ENCODE measurements at places on chromosomes 7 and 10. TPM values are rescaled to one million over a fixed set of nuclear protein-coding genes. Genes with fewer than 3 reads are reported as not detected.

Gene GBX1
- not detected for total RNA-seq

Gene ABCC2
- total RNA-seq: 1.5 TPM

Gene ZPBP
- total RNA-seq: not detected

Gene C10orf62
- total RNA-seq: not detected

Gene TMEM236
- total RNA-seq: 0.11 TPM

Gene TRPV5
- total RNA-seq: not detected

- no peak overlapping the region for H3K4me3 ChIP-seq
- DNase-seq: no peak
- no peak overlapping the region for H3K27ac ChIP-seq
- no peaks in the 10 kb centered on the region for H3K36me3 ChIP-seq
- no peaks in the 10 kb centered on the region for H3K27me3 ChIP-seq
Observed at GRCh38 chr7:133863362-133864061, 263.6 kb upstream of the LRGUK start.

- peak overlapping the region; percentile 99 for H3K27ac ChIP-seq
- H3K4me1 ChIP-seq: peaks cover 74% of the 10 kb centered on the region
- peaks cover 42% of the 10 kb centered on the region for H3K36me3 ChIP-seq
- no peaks in the 10 kb centered on the region for H3K27me3 ChIP-seq
- DNase-seq: peak; percentile 86
- peak overlapping the region; percentile 64 for H3K4me3 ChIP-seq
Observed at GRCh38 chr10:7045891-7046599, 364.8 kb downstream of the SFMBT2 start.

DNA sequence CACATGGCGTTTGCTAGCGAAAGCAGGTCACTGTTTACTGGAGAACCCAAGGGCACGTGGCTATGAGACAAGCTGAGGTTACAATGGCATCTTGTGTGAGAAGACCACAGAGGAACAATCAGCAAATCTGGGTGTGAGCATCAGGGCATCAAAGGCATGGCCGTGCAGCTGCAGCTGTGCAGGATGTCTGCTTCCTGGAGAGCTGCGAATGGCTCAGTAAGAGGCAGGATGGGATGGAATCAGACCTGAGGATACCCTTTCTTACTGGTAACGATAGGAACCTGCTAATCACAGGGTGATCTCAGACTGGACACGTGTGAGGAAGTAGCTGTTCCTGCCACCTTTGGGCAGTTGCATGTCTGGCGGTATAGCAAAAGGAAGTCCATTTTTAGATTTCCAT, 119.5 kb downstream of the RNF216 start:
- H3K27ac ChIP-seq: no peak overlapping the region
- peak overlapping the region; percentile 6 for H3K4me3 ChIP-seq
- peaks cover 24% of the 10 kb centered on the region for H3K4me1 ChIP-seq

DNA sequence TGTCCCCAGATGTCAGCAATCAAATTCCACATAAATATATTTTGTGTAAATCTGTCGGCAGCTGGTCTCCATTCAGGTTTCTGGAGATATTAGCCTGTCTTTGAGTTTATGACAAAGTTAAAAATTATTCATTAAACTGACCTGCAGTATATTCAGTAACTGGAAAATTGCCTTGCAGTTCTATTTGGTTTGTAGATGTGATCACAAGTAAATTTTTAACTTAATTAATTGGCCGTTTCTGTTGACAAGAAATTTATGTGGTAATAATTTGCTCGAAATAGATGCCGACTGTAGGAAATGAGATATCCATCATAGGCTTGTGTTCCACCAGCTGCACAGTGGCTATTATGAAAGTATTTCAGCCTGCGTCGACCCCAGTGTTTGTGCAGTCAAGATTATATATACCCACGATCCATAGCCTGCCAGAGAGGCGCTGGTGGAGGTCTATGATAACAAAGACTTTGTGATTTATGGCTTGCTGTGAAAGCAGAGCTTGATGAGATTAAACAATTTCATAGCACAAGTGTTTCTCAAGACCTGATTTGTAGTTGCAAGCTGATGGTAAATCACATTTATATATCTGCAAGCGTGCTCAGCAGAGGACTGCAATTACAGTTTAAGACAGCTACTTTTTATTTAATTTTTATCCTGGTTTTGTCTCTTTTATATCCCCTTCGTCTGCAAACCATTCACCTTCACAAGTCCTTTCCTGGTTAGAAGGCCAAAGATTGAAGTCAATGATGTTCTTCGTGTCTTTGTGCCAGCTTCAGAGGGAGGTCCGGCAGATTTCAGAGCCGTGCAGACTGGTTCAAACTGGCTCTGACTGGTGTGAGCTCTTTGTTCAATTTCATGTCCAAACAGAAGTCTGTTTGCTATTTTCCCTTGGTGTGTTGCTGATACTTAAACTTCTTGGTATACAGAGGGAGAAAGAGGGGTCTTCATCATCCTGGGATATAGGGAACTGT, 850.9 kb downstream of the LRMDA start:
- no peak for DNase-seq
- H3K4me3 ChIP-seq: no peak overlapping the region
- peaks cover 7% of the 10 kb centered on the region for H3K27me3 ChIP-seq
- peaks cover 4% of the 10 kb centered on the region for H3K36me3 ChIP-seq
- no peak overlapping the region for H3K27ac ChIP-seq

- H3K4me3 ChIP-seq: no peak overlapping the region
- peaks cover 12% of the 10 kb centered on the region for H3K27me3 ChIP-seq
- no peak overlapping the region for H3K27ac ChIP-seq
- no peaks in the 10 kb centered on the region for H3K4me1 ChIP-seq
- DNase-seq: no peak
Observed at GRCh38 chr10:22959292-22959691, 31.4 kb downstream of the ARMC3 start.

DNA sequence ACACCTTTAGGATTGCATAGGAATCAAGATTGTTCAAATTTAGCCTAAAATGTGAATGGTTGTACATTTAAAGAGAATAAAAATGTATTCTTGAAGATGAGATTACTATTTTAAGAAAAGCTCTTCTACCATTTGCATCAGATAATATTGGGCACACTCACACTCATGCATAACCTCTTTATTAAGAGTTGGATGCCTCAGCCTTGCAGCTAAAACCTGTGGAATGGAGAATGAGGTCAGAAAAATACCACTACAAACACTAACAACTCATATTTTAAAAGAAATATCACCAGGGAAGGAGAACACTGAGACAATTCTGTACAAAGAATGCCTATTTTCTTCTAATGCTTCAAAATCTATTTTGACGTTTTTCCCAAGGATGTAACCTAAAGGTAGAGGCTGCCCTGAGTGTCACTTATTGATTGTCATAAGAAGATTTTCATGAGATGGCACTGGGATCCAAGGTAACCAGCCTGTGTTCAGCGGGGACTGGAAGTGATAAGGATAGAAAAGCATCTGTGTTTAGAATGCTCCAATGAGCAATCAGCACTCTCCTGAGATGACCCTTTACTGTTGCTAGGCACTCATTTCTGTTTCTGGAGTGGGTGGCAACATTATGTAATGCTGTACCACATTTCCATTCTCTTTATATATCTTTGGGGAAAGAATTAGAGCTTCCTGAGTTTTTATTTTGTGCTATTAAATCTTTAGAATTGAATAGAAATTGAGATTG, 26.6 kb downstream of the REEP3 start:
- H3K4me3 ChIP-seq: no peak overlapping the region
- no peaks in the 10 kb centered on the region for H3K27me3 ChIP-seq
- no peak for DNase-seq
- H3K4me1 ChIP-seq: peaks cover 10% of the 10 kb centered on the region
- H3K27ac ChIP-seq: no peak overlapping the region

- H3K27me3 ChIP-seq: peaks cover 53% of the 10 kb centered on the region
- DNase-seq: no peak
- no peak overlapping the region for H3K4me3 ChIP-seq
Observed at GRCh38 chr10:96346295-96346694, 12.5 kb downstream of the OPALIN start.

GRCh38 chr7:125098377-125098970, 168.8 kb upstream of the POT1 start:
- H3K27ac ChIP-seq: no peak overlapping the region
- H3K27me3 ChIP-seq: no peaks in the 10 kb centered on the region
- no peak overlapping the region for H3K4me3 ChIP-seq

DNA sequence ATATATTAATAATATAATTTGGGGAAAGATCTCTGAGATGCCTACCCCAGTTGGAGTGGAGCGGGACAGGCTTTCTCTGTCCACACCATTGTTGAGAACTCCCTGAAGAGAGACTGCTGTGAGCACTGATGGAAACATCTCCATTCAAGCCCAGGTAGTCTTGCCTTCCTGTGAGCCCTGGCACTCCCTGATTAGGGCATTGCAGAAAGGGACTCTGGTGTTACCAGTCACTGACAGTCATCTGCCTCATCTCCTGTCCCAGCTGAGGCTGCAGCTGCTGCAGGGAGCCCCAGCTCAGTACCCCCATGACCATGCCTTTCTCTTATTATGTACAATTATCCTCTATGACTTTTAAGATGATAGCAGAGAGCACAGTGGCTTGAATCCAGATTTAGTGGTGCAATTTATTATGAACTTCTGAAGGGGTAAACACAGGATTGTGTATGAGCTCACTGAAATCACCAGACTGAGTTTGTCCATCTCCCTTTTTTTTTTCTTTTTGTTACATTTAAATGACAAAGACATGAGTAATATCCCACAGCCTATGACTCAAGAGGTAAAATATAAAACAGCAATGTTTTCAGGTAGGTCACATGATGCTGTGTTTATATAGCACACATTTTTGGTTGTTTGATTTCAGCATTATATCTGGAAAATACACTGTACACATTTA, 236.9 kb downstream of the SLC25A13 start:
- H3K27ac ChIP-seq: no peak overlapping the region
- no peaks in the 10 kb centered on the region for H3K36me3 ChIP-seq
- peaks cover 8% of the 10 kb centered on the region for H3K27me3 ChIP-seq
- no peaks in the 10 kb centered on the region for H3K4me1 ChIP-seq

GRCh38 chr7:23003505-23004246, 10.3 kb downstream of the HYCC1 start:
- no peaks in the 10 kb centered on the region for H3K36me3 ChIP-seq
- H3K4me1 ChIP-seq: peaks cover 28% of the 10 kb centered on the region
- H3K4me3 ChIP-seq: no peak overlapping the region
- no peak overlapping the region for H3K27ac ChIP-seq
- no peaks in the 10 kb centered on the region for H3K27me3 ChIP-seq

DNA sequence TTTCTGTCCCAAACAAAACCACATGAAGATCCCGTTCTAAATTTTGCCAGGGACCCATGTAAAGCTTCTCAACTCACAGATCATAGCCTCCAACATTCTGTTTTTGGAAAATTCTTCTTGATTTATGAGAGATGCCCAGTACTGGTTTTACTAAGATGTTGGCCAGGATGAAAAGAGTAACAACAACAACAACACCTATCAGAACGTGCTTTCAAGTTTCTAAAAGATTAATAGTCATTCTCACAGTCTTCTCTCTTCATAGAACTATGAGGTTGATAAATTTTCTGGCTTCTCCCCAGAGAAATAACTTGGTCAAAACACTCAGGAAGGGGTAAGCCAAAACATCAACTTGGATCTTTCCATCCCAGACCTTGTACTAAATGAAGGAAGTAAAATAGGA, 567.5 kb upstream of the IGFBP3 start:
- H3K36me3 ChIP-seq: no peaks in the 10 kb centered on the region
- H3K4me3 ChIP-seq: no peak overlapping the region
- no peak for DNase-seq

DNA sequence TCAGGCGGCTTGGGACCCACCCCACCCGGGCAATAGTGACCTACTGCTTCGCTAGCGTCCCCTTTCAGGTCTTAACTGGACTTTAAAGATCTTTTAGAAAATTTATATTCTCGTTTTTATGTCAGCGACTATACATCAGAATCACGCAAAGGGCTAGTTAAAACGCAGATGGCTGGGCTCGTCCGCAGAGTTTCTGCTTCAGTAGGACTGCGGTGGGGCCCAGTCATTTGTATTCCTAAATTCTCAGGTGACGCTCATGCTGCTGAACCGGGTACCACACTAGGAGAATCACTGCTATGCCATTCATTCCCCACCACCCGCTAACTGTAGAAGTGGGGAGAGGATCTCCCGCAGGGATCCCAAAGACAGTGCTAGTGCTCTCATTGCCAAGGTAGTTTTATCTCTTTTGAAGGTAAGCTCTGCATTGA, 12.0 kb upstream of the SP8 start:
- no peaks in the 10 kb centered on the region for H3K36me3 ChIP-seq
- DNase-seq: no peak
- H3K4me1 ChIP-seq: peaks cover 20% of the 10 kb centered on the region
- H3K4me3 ChIP-seq: peak overlapping the region; percentile 73

DNA sequence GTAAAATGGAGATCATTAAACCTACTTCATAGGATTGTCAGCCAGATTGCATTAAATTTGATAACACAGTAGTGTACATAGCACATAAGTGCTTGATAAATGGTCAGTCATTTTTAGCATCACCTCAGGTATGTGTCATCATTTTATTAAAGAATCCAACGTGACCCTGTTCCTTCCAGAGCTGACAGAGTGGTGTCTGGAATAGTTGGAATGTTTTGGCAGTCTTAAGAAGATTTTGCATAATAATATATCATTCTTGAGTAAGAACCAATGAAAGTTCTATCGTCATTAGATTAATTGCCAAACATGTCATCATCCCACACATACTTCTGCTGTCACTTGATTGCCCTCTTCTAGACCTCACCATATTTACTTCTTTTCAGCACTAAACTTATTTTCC, 451.4 kb upstream of the POM121L12 start:
- DNase-seq: no peak
- H3K27ac ChIP-seq: no peak overlapping the region
- no peaks in the 10 kb centered on the region for H3K4me1 ChIP-seq
- H3K4me3 ChIP-seq: no peak overlapping the region

- H3K27ac ChIP-seq: no peak overlapping the region
- H3K27me3 ChIP-seq: peaks cover 4% of the 10 kb centered on the region
- no peaks in the 10 kb centered on the region for H3K36me3 ChIP-seq
- no peak overlapping the region for H3K4me3 ChIP-seq
Observed at GRCh38 chr7:16040346-16040745, 353.9 kb upstream of the MEOX2 start.

DNA sequence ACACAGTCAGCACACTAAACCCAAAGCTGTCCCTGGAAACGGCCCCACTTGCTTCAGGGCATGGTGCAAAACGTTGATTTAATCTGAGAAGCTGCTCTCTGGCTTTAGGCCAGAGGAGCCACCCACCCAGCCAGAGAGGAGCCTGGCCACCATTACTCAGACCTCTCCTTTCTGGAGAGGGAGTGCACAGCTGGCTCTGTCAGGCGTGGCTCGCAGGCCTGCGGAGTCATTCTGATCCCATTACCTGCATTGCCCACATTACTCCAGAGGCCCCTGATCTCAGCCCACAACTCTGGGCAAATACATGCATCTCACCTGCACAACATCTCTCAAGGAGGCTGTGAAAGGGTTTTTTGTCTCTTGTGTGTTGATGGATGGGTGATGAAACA, 370.0 kb upstream of the IGFBP3 start:
- no peaks in the 10 kb centered on the region for H3K4me1 ChIP-seq
- DNase-seq: no peak
- H3K27me3 ChIP-seq: no peaks in the 10 kb centered on the region
